ENCODE measurements at places on chromosomes 11 and 22. TPM values are rescaled to one million over a fixed set of nuclear protein-coding genes. Genes with fewer than 3 reads are reported as not detected.

GRCh38 chr11:16011396-16011795 is 344.9 kb downstream of the SOX6 start:
- DNase-seq: no peak

GRCh38 chr11:35611741-35612140 is 6.5 kb upstream of the FJX1 start:
- no peak for DNase-seq

The XKR3 gene
- not detected for polyA plus RNA-seq

The POU2AF2 gene
- polyA plus RNA-seq: not detected

All from aorta (tissue), 5 donors.